ENCODE measurements at places on chromosomes 7 and 10.

GRCh38 chr7:159212226-159212625 lies 67.6 kb upstream of the VIPR2 start:
- DNase-seq = no peak

DNA sequence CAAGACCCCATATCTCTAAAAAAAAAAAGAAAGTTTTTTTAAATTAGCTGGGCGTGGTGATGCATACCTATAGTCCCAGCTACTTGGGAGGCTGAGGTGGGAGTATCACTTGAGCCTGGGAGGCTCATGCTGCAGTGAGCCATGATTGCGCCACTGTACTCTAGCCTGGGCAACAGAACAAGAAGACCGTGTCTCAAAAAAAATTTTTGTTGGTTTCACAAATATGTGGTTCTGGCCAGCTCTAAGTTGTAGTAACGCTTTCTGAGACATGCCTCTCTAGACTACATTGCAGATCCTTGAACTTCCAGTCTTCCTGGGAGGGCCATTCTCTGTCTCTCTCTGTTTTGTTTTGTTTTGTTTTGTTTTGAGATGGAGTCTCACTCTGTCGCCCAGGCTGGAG lies 24.6 kb upstream of the RHBDD2 start:
- no peak for DNase-seq

DNA sequence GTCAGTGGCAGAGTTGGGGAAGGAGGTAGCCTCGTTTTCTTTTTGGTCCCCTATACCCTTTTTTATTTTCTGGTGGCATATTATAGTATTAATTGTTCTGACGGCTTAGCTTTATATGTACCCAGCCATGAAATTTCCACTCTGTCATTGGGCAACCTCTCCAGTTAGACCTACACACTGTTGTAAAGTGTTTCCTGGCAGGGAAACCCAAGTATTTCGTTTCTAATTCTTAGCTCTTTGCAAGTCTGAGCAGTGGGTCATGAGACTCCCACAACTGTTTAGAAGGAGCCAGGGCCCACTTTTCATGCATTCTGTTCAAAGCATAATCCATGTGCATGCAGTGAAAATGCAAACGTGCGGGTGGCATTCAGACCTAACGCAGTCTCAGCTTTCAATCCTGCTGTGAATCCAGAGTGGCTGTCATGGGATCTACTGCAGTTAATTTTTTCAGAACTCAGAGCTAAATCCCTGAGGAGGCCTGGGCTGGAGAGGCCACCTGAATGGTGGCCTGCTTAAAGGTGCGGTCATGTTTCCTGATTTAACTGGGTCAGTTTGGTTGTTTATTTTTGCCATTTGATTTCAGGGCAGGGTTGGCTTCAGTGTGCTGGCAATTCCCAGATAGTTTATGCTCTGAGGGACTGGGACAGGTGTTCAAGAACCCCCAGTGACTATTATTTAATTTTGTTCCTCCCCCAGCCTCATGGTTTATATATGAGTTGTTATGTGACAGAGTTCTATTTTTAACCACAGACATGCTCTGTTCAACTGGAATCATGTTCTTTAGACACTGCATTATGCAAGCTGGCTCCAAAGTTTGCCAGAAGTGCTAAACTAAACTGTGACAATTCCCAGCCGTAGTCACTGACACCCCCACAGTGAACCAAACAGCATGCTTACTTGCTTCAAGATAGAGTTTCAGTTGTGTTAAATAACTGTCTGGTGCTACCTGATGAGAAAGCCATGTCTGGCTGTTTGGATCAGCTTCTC lies 27.4 kb upstream of the SYPL1 start:
- peak; percentile 39 for DNase-seq

- no peak for DNase-seq
Observed at GRCh38 chr7:36755484-36755883, 31.2 kb upstream of the AOAH start.

DNA sequence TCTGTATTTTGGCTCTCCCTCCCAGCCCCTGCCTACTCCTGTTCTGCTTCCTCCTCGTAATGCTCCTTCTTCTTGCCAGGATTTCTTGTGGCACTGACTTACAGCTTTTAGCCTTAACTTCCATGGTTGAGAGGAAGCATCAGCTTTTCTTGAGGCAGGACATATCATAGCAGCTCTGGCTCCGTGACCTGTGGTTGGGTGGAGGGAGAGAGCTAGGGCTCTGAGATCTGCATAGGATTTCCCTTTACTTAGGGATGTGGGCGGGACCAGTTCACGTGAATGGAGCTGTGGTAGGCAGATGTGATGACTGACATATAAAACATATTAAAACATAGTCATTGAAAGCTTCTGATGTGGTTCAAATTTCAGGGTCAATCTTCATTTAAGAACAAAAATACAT lies 10.6 kb upstream of the RAB11FIP2 start:
- DNase-seq = no peak

GRCh38 chr10:99854860-99855259 lies 72.4 kb downstream of the ABCC2 start:
- DNase-seq = no peak

DNA sequence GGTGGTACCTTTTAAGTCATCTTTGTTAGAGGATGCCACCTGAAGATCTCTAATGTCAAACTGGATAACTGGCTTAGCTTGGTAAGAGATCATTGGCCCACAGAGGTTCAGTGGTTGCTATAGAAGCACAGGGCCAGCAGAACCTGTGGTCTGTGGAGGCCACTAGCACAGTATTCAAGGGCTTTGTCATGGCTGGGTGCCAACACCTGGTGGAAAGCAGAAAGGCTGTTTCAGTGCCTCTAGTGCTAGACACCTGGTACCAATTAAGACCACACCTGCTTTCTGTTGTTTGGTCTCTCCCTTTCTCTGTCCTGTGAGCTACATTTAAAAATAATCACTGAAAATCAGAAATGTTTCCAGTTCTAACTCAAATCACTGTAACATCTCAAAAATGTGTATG lies 10.0 kb upstream of the PCGF5 start:
- DNase-seq = peak; percentile 92

- DNase-seq = no peak
Observed at GRCh38 chr10:84675060-84675459, 346.7 kb downstream of the CCSER2 start.

DNA sequence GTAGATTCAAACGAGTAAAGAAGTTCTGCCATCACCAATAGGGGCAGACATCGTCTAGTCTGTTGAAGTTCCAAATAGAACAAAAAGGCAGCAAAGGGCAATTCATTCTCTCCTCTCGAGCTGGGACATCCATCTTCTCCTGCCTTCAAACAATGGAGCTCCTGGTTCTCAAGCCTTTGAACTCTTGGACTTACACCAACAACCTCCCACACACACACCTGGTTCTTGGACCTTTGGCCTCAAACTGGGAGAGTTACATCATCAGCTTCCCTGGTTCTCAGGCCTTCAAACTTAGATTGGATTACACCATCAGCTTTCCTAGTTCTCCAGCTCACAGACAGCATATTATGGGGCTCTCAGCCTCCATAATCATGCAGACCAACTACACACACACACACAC lies 9.8 kb upstream of the GIMAP5 start:
- no peak for DNase-seq

DNA sequence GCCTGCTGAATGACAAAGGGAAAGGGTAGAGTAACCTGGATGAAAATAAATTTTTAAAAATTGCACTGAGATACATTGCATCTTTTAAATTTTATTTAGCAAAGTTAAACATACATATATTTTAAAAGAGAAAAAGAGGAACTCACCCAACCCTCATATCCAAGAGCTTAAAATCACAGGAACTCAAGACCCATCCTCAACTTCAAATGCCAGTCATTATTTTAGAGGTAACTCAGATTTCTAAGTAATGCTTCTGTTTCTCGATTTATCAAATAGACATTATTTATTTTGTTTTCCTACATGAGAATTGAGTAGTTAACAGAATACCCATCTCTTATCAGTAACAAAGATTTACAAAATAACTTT lies 32.4 kb upstream of the KMT2E start:
- DNase-seq = no peak

GRCh38 chr10:123886292-123886691 lies 5.3 kb downstream of the CPXM2 start:
- DNase-seq = no peak

GRCh38 chr7:143013473-143013872 lies 13.5 kb downstream of the OR9A2 start:
- DNase-seq = no peak

- peak; percentile 69 for DNase-seq
Observed at GRCh38 chr10:97407211-97407951, 6.2 kb upstream of the RRP12 start.

DNA sequence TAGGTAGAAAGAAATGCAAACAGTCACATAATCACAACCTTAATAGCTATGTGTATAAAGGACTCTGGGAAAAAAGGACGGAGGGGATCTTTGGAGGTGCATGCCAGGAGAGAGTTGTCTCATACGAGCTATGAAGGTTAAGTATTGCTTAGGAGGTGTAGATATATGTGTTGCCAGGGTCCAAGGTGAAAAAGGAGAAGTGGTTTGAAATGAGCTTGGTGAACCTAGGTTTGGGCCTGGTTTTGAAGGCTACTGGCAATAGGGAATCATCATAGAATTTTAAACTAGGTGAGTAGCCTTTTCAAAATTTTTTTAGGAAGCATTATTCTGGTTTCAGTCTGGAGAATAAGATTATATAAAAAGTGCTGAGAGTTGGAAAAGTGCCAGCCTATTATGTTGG lies 336.8 kb downstream of the AUTS2 start:
- peak; percentile 84 for DNase-seq

GRCh38 chr10:128063736-128064107 lies 62.5 kb downstream of the MKI67 start:
- no peak for DNase-seq

GRCh38 chr10:74394416-74394969 lies 243.5 kb downstream of the ADK start:
- DNase-seq = no peak

- no peak for DNase-seq
Observed at GRCh38 chr10:78513330-78513729, 479.7 kb downstream of the RPS24 start.

- DNase-seq = no peak
Observed at GRCh38 chr7:116534790-116535189, 10.0 kb downstream of the CAV1 start.

GRCh38 chr7:154918741-154919140 lies 84.2 kb downstream of the PAXIP1 start:
- no peak for DNase-seq

GRCh38 chr10:103111918-103112877 lies 80.9 kb downstream of the NT5C2 start:
- DNase-seq = no peak

GRCh38 chr10:34698979-34699378 lies 116.1 kb downstream of the PARD3 start:
- no peak for DNase-seq

- DNase-seq = no peak
Observed at GRCh38 chr7:38316733-38317360, 43.4 kb upstream of the TARP start.

DNA sequence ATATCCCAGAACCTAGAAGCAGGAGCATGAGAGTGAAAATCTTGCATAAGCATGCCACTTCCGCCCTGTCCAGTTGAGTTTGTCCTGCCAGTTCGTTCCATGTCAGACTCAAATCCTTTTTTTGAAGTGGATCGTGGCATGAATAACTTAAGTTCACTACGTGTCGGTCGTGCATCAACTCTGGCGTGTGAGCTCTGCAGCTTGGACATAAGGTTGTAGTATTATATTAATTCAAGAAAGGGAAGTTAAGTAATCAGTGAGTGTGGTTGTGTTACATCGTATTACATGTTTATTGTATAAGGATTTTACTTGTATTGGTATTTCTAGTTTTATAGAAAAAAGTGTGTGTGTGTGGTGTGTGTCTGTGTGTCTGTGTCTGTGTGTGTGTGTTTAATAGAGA lies 23.0 kb downstream of the CDC123 start:
- no peak for DNase-seq

DNA sequence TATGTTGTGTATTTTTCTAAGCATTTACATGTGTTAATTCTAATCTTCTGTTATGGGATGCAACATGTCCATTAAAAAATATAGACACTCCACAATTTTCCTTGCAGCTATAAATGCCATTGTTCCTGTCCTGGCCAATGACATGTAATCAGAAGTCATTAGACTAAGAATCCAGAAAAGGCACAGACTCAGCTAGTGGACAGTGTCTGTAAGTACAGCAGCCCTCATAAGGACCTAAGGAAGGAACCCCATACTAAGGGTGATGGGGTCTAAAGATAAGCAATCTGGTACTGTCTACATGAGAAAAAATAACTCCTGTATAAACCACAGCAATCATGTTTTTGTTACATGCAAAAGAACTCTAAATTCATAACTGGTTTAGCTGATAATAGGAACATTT lies 115.9 kb downstream of the GPR85 start:
- no peak for DNase-seq

GRCh38 chr10:89659143-89660131 lies 14.4 kb upstream of the PANK1 start:
- DNase-seq = no peak

DNA sequence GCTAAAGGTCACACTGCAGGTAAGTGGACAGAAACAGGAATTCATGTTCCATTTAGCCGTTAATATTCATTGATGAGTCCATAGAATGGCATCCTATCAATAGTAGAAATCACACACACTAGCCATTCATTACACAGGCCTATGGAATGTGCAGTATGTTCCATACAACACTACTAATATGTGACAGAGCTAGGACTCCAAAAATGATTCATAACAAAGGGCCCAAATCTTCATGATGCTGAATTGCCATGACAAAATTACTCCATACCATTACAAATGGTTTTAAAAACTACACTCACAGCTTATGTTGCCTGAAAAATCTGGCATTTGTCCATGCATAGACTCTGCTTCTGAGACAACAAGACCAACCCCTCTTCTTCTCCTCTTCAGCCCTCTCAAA lies 549.1 kb downstream of the XPNPEP1 start:
- DNase-seq = no peak

DNA sequence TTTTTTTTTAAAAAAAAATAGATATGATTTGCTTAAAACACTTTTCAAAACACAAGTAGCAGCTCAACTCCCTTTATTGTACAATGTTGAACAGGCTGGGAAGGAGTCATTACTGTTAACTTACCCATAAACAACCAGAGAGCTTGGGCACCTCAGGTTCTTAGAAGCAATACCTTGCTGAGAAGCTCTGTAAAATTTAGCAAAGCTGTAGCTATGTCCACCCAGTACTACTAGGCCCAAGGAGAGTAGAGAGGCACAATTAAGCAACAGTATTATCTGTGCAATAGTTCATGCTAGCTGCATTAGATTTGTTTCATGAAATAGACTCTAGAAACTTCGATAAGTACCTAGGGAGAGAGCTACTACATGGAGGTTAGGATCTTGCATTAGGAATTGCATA lies 32.0 kb downstream of the SEMA3A start:
- DNase-seq = no peak

- no peak for DNase-seq
Observed at GRCh38 chr10:96831200-96831866, 765 bp upstream of the LCOR start.
